ENCODE measurements at places on chromosomes 6 and 20.

GRCh38 chr20:3163099-3164042 lies 3.7 kb upstream of the FASTKD5 start:
- no peak for DNase-seq

GRCh38 chr6:131024565-131024964 lies 38.5 kb downstream of the EPB41L2 start:
- DNase-seq: no peak

GRCh38 chr6:116941727-116942126 lies 64.7 kb downstream of the RFX6 start:
- no peak for DNase-seq

- peak; percentile 12 for DNase-seq
Observed at GRCh38 chr20:40754339-40754943, 65.4 kb upstream of the MAFB start.

DNA sequence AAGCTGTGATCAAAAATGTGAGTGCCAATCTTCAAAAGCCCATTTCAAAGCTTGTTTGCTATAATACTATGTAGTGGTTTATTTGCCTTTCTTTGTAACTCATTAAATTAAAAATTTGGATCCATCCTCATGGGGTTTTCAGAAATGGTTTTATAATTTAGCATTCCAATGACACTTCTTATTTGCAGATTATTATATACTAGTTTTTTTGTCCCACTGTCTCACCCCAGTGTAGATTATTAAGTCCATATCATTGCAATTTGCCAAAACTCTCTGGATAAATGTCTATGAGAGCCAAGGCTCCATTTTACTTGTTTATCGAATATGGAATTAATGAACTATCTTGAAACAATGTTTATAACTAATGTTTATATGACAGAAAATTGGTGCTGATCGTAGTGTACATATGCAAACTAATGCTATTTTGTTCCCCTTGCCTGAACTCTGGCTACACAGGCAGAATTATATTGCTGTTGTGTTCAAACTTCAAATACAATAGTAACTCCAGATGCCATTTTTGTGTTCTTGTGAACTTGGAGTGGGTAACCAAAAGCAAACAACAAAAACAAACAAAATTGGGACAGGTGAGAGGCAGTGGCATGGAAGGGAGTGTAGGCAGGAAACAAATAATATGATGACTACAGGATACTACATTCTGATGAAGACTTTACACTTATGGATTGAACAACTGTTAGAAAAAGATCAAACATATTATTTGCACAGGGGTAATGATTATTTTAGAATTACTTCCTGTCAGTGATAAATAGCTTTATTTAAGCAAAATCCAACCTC lies 307.1 kb upstream of the FLRT3 start:
- DNase-seq: no peak

DNA sequence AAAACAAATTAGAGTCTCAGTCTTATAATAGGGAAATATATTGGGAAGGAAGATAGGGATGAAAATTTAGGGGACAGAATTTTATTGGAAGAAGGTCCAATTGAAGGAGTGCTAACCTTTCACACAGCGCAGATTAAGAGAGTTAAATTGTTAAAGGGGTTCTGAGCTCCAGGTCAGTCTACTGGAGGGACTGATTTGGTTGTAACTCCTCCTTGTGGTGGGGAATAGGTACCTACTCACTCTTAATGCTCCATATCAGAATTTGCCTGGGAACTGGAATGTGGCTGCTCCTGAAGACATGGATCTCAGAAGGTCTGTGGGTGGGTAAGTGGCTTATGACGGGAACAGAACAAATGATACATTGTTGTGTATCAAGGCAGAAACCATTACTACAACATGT lies 143.5 kb downstream of the FLRT3 start:
- no peak for DNase-seq

DNA sequence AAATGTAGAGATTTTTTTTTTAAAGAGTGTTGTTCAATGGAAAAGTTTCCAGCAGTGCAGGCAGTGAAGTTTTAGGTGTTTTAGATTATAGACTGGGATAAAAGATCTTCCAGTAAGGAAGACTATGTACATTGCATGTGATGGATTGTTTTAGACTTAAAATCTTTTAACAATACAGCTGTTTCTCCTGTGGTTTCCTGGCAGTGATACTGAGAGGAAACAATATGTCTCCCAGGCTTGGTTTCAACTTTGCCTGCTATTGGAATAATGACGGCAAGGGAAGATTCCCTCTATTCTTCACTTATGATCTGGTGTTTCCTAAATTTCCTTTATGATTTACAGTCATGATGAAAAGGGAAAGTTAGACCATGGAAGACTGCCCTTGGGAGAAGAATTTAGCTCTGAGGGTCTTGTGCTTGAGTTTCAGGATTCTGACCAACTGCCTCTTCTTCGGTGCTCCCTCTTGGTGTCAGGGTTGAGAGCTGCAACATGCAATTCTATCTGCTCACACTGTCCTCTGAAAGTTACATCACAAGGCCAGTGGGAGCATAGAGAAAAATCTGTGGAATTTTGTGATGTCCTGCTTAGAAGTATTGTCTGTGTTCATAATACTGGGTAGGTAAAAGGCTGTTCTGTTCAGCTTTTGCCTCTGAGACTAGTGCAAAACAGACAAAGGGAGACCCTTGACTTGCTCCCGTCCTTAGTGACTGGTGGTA lies 262.8 kb upstream of the MAN1A1 start:
- DNase-seq: no peak

DNA sequence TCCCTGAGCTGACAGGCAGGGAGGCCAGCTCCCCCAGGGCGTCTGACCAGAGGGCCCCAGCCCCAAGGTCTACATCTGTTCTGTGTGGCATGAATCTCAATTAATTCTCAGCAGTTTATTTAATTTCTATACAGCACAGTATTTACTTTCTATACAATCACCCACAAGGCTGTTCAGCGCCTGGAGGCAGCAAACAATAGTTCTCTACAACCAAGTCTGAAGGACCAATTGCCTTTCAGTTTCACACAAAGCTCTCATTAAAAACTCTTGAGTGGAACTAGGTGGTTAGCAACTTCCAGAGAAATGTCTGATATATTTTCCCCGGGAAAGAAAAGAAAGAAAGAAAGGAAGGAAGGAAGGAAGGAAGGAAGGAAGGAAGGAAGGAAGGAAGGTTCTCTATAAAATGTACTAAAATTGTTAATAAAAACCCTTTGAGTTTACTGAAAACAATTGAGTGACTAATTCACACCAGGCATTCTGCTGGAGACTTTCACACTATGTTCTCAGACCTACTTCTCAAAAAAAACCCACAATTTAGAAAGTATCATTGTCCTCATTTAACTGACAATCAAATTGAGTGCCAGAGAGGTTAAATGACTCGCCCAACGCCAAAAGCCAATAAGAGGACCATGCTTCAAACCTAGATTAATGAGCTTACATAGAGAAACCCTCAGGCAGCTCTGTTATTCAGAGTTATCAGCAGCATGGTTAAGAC lies 62.5 kb downstream of the METTL24 start:
- no peak for DNase-seq

GRCh38 chr6:5472571-5472970 lies 211.3 kb downstream of the FARS2 start:
- no peak for DNase-seq
